ENCODE measurements at places on chromosomes 1 and 21.

DNA sequence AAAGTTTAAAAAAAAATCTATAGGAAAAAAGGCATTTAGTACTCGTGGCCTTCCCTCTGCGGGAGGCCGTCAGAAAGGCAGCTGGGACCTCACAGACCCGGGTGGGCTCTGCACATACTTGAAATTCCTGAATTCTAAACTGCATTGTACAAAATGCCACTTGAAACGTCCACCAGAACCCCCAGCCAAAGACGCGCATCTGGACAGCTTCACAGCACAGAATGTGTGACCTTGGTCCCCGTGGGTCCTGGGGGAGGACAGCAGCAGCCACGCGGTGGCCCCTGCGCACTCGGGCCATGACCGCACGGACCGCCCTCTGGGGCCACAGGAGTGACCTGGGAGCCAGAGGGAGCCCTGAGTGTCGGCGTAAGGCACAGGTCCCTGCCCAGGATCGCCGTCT is 20.6 kb upstream of the MRPS14 start:
- no peak for DNase-seq

DNA sequence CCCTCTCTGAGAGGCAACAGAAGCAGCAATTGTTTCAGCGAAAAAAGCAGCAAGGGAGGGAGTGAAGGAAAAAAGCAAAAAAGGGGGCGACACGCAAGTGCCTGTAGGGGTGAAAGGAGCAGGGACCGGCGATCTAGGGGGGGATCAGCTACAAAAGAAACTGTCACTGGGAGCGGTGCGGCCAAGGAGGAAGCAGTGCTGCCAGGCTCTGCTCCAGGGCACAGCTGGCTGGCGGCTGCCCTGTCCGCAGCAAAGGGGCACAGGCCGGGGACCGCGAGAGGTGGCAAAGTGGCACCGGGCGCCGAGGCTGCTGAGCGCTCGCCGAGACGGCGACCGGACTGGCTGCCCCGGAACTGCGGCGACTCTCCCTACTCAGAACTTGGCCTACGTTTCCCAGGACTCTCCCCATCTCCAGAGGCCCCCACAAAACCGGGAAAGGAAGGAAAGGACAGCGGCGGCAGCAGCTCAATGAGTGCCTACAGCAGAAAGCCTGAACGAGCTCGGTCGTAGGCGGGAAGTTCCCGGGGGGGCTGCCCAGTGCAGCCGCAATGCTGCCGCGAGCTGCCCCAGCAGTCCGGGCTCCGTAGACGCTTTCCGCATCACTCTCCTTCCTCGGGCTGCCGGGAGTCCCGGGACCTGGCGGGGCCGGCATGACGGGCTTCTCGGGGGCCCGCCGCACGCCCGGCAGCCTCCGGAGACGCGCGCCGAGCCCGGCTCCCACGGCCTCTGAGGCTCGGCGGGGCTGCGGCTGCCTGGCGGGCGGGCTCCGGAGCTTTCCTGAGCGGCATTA is 1.0 kb upstream of the CDKN2C start:
- peak; percentile 51 for DNase-seq

- no peak for DNase-seq
Observed at GRCh38 chr1:236942431-236942830, 61.8 kb downstream of the MT1HL1 start.

DNA sequence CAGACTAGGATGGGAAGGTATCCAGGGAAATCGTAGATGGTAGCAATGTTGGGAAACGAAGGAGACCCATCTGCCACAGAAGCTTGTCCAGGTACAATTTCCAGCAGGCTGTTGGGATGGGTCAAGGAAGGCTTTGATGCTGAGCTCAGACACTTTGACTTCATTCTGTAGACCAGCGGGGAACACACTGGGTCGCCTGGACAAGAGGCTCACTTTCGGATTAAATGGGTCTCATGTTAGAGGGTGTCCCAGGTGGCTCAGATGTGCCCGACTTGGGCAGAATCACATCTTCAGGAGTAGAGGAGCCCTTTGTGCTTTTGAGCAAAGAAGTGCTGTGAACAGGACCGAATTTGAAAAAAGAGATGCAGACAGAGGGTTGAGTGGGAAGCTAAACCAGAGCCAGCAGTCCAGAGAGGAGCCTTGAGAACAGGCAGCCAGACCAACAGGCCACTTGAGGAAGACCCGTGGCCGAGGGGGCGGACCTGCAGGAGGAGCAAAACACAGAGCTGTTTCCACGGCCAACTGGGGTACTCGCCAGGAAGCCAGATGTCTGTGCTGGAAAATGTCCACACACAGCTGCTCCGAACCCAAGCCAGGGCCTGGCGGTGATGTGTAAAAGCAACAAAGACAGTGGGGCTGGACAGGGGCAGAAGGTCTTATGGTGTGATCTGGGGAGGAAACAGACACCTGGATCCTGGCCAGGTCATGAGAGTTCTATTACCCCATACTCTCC is 146.9 kb downstream of the AJAP1 start:
- DNase-seq, result no peak

GRCh38 chr1:7009741-7010525 is 224.7 kb downstream of the CAMTA1 start:
- DNase-seq, result no peak

GRCh38 chr1:15430787-15431570 is 7.3 kb upstream of the CTRC start:
- DNase-seq, result peak; percentile 7

Data from bone marrow (tissue), 2 donors.